ENCODE measurements at places on chromosomes 16 and 17.

GRCh38 chr16:57341441-57342303, 16.9 kb upstream of the CCL22 start:
- DNase-seq: no peak

GRCh38 chr17:66647391-66647983, 187.4 kb upstream of the CACNG5 start:
- no peak for DNase-seq

GRCh38 chr16:81462683-81463082, 18.1 kb downstream of the CMIP start:
- DNase-seq: no peak

- DNase-seq: no peak
Observed at GRCh38 chr17:73678999-73679398, 34.8 kb upstream of the SDK2 start.

DNA sequence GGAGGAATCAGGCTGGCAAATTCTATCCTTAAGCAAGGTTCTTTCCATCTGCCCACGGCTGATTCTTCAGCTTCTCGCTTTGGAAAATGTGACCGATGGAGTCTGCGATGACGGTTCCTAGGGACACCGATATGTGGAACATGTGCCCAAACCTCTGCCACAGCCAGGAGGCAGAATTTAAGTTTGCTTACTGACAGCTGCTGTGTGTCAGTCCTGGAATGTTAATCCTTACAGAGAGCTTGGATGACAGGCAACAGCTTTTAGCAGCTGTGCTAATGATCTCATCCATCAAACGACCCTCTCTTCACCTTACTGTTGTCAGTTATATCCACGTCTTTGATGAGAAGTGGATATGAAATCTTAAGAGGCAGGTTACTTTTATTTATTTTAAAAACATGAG, 11.4 kb upstream of the MYH13 start:
- no peak for DNase-seq

DNA sequence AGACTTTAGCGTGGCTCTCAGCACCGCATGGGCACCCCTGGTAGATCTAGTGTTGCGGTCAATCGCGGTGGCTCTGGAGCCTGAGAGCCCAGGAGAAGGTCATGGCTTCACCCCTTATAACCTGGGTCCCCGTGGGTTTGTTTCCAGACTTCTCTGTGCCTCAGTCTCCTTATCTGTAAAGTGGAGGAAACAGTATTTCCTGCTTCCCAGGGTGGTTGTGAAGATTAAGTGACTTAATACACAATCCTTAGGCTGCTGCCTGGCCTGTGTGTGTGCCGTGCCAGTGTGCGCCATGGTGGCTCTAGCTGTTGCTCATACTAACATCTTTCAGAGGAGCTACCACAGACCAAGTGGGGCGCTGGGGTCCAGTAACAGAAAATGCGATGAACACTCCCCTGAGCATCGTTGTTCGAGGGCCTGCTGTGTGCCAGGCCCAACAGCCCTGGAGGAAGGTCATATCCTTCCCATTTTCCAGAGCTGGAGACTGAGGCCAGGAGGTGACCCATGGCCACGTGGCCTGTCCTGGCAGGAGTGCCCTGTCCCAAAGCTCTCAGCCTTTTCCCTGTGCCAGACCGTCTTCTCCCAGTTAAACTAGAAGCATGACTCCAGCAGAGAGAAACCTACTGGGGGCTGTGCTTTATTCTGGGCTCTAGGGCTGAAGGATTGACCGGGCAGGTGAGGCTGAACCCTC, 70.1 kb downstream of the CMIP start:
- DNase-seq: no peak

- no peak for DNase-seq
Observed at GRCh38 chr17:956905-957304, 22.7 kb downstream of the NXN start.

GRCh38 chr16:4097826-4098240, 18.4 kb downstream of the ADCY9 start:
- DNase-seq: no peak

GRCh38 chr17:51085150-51085805, 35.4 kb downstream of the SPAG9 start:
- DNase-seq: no peak

DNA sequence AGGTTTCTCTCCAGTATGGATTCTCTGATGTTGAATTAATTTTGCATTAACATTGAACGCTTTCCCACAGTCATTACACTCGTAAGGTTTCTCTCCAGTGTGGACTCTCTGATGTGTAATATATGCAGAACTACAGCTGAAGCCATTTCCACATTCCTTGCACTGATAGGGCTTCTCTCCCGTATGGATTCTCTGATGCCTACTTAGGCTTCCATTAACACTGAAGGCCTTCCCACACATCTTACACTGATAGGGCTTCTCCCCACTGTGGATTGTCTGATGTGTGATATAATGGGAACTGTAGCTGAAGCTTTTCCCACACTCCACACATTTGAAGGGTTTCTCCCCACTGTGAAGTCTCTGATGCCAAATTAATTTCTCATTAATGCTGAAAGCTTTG, 7.2 kb upstream of the TLE7 start:
- no peak for DNase-seq

- no peak for DNase-seq
Observed at GRCh38 chr16:9135797-9136196, 44.4 kb downstream of the HAPSTR1 start.

GRCh38 chr16:17691899-17692176, 221.1 kb upstream of the XYLT1 start:
- no peak for DNase-seq

GRCh38 chr17:48589831-48590606, at the start of gene HOXB3:
Gene HOXB3, minus strand, starts transcription at chr17:48590241. Its CDS starts 37,767 bp downstream, at chr17:48552474.
- DNase-seq: no peak

GRCh38 chr16:66152823-66153393, 213.6 kb upstream of the CDH5 start:
- DNase-seq: no peak

- DNase-seq: peak; percentile 6
Observed at GRCh38 chr16:49441366-49441780, 67.8 kb downstream of the C16orf78 start.

- DNase-seq: no peak
Observed at GRCh38 chr17:16929757-16930520, 42.0 kb downstream of the TNFRSF13B start.

GRCh38 chr17:72345536-72345935, 224.7 kb downstream of the SOX9 start:
- DNase-seq: no peak

GRCh38 chr16:73093146-73094144, 45.5 kb upstream of the ZFHX3 start:
- DNase-seq: no peak

- no peak for DNase-seq
Observed at GRCh38 chr16:80100846-80101451, 439.8 kb upstream of the DYNLRB2 start.

GRCh38 chr16:19704321-19705145, 13.5 kb downstream of the KNOP1 start:
- no peak for DNase-seq

DNA sequence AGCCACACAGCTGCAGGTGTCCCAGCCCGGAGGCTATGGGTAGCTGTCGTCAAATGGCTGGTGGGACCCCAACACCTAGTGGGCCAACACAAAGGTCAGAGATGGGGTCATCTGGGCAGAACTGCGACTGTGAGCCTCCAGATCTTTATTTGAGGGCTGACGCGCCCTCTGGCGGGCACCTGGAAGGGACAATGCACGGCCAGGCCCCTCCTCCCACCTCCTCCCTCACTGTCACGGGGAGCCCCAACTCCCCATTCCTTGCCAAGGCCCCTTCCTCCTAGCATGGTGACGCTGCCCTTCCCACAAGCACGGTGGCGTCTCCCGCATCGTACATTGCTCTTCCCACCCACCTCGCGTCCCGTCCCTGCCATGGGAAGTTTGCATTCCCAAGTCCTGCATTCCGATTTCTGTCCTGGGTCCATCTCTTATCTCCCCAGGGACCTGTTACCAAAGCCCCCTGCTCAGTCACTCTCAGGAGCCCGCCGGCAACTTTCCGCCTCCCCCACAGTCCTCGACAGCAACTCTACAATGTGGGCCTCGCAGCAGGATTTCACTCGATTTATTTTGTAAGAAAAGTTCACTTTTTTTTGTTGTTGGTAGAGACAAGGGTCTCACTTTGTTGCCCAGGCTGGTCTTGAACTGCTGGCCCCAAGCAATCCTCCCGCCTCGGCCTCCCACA, 1.0 kb downstream of the TLE7 start:
- DNase-seq: no peak

- no peak for DNase-seq
Observed at GRCh38 chr16:86286991-86287663, 223.2 kb upstream of the FOXF1 start.

DNA sequence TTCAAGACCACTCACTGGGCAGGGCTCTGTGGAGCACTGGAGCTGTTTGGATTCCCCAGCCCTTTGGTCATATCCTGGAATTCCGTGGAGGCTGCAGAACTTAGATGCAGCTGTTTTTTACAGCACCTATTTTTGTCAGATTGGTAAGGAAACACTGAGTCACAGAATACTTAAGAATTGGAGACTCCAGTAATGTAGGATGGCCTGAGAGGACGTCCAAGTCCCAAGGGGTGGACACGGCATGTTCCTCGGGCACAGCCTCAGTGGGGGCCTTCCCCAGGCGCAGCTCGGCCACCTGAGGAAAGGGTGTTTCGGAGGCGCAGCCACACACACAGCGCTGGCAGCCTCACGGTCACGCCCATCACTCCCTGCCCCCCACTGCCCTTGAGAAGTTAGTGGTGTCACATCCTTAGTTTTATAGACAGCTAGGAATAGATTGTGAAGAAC, 14.8 kb downstream of the PLD6 start:
- DNase-seq: no peak

DNA sequence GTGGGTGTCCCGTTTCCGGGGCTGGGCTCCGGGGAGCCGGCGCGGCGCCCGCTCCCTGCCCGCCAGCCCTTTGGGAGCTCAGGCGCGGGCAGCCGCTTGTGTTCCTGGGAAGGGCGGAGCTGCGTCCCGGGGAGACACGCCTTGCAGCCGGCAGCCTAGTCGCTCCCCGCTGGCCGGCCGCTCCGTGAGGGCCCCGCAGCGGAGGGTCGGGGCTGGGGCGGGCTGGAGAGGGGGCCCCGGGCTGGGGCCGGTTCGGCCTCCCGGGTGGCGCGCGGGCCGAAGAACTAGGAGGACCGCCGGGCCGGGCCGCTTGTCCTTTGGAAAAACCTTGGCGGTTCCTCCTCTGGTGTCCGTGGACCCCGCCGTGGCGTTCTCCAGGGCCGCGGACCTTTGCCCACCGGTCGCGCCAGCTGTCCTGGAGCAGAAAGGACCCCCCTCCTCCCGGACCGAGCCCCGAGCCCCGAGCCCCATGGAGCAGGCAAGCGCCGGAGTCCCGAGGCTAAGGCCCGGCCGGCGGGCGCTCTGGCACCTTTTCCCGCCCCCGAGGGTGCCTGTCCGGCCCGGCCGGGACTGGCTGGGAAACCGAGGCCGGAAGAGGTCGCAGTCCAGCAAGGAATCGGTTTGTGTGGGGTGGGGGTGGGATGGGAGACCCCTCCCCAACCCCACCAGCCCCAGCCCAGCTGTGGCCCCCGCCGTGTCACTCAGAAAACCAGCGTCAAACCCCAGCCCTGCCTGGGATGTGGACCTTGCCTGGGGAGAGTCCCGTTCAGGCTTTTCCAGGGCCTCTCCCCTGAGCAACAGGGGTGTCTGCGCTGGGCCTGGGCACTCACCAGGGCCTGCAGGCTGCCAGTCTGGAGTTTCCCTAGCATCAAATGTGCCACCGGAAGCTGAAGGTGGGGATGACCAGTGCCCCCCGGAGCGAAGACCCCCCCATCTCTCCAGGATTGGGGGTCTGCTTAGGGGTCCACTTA, 6.8 kb upstream of the TBC1D3B start:
- no peak for DNase-seq

- peak; percentile 37 for DNase-seq
Observed at GRCh38 chr17:77319211-77320043, 178.7 kb downstream of the SEC14L1 start.

- DNase-seq: no peak
Observed at GRCh38 chr17:65794572-65794971, 233.1 kb upstream of the AXIN2 start.

GRCh38 chr17:27504188-27504995, 48.1 kb downstream of the KSR1 start:
- DNase-seq: no peak

DNA sequence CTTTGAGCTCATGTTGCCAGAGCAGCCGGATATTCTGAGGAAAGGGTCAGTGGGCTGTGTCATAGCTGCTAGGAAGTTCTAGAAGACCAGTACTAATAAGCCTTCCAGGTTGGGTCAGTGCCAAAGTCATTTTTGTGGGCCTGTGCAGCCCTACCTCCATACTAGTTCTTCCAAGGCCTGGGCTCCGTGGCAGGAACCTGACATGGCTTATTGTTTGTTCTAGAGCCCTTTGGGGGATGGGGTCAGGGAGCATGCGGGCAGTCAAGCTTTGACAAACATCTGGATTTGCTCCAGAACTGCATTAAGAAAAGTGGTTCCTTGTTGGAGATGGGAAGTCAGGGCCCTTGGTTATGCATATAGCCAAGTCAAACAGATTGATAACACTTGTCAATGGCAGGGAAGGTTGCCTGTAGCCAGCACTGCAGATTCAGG, 7.6 kb downstream of the ALKBH5 start:
- DNase-seq: no peak

DNA sequence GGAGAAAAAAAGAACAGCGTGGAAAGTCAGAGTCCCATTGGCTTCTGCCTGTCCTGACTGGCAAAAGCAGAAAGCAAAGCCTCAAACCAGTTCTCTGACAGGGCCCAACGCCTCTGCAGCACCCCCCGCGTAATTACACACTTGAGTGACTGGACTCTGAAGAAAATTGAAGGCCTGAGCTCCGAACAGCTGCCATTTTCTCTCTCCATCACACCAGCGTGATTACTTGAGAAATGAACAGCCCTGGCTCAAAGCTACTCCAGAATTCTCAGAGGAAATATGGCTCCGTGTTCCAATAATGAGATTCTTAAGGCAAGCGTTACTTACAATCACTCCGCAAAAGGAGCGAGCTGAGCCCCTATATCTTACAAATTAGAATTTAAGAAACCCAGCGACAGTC, 142.7 kb upstream of the C17orf78 start:
- no peak for DNase-seq

DNA sequence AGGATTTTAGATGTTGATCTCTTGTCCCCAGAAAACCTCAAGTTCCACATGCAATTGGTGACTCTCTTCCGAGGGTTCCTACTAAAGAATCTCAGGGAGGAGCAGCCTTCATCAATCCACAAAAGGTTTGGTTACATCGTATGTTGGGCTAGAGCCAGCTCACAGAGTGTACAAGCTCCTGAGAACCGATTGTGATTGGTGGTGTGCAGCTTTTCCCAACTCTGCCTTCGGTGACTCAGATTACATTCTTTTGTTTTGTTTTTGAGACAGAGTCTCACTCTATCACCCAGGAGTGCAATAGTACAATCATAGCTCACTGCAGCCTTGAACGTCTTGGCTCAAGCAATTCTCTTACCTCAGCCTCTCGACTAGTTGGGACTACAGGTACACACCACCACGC, 172.4 kb downstream of the PMP22 start:
- no peak for DNase-seq

DNA sequence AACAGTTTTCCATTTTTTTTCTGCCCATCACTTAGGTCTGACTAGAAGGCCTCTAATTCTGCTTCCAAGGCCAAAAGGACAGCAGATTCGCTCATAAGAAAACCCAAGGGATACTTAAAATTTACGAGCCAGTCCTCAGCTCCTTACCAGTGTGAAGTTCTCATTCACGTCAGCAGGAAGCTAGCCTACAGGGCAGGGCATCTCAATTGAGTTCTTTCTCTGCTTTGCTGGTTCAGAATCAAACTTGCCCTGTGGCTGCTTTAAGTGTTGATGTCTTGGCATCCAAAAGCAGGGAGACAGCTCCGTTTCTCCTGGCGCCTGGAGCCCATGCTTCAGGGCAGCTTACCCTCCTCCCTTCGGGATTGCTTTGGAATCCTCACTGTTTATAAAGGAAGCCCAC, 136.0 kb downstream of the ANKFN1 start:
- DNase-seq: no peak

Data from stimulated activated CD8-positive, alpha-beta memory T cell treated with anti-CD3 and anti-CD28 coated beads, Interleukin-4, amount 100 ng/mL, for 4 hours (primary cell).